Ecto neural progenitor cell (in vitro differentiated cells): ENCODE measurements at places on chromosomes 6 and 20.

DNA sequence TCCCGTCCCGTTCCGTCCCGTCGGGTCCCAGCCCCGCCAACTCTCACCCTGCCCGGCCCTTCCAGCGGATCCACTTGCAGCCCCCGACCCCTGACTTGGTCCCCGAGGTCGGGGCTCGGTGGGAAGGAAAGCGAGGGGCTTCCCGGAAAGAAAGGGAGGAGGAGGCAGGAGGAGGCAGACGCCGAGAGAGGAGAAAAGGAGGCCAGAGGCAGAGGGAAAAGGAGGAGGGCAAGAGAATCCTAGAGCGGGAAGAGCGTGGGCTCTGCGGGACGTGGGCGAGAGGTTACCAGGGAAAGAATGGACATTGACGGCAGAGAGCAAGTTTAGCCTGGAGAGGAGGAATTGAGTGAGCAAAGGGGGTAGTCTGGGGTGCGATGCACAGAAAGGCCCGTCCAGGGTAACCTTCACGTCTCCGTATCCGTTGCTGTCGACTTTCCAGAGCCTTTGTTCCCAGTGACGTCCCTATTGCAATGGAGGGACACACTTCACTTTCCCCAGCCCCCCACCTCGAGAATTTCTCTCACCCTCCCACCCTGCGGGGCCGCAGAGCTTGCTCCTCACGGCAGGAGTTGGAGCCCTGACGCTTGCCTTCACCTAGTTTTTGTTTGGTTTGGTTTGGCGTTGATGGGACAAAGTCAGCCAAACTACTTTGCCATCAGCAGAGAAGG, 477 bp upstream of the MOXD1 start:
- no peak for DNase-seq

- DNase-seq: no peak
Measured at GRCh38 chr6:150016324-150017185, 8.8 kb downstream of the RAET1L start.

GRCh38 chr6:132568611-132569010, 1.5 kb upstream of the TAAR6 start:
- DNase-seq: no peak

- DNase-seq: no peak
Measured at GRCh38 chr20:3929713-3930060, 40.5 kb downstream of the PANK2 start.
